ENCODE measurements at places on chromosomes 5 and 9. TPM values are rescaled to one million over a fixed set of nuclear protein-coding genes. Genes with fewer than 3 reads are reported as not detected.

GRCh38 chr5:142151436-142152383, 43.1 kb downstream of the NDFIP1 start:
- H3K4me1 ChIP-seq: no peaks in the 10 kb centered on the region
- no peak overlapping the region for H3K27ac ChIP-seq
- no peaks in the 10 kb centered on the region for H3K27me3 ChIP-seq
- H3K36me3 ChIP-seq: peaks cover 9% of the 10 kb centered on the region
- no peak overlapping the region for H3K4me3 ChIP-seq

GRCh38 chr5:132136906-132137305, 63.3 kb downstream of the CSF2 start:
- H3K27ac ChIP-seq: no peak overlapping the region
- no peaks in the 10 kb centered on the region for H3K4me1 ChIP-seq
- no peaks in the 10 kb centered on the region for H3K27me3 ChIP-seq
- DNase-seq: no peak
- H3K4me3 ChIP-seq: no peak overlapping the region

- H3K4me3 ChIP-seq: no peak overlapping the region
- no peaks in the 10 kb centered on the region for H3K4me1 ChIP-seq
- no peak for DNase-seq
- no peaks in the 10 kb centered on the region for H3K27me3 ChIP-seq
- H3K36me3 ChIP-seq: no peaks in the 10 kb centered on the region
- no peak overlapping the region for H3K27ac ChIP-seq
These were observed 11.6 kb upstream of the CETN3 start for GRCh38 chr5:90421136-90421535.

DNA sequence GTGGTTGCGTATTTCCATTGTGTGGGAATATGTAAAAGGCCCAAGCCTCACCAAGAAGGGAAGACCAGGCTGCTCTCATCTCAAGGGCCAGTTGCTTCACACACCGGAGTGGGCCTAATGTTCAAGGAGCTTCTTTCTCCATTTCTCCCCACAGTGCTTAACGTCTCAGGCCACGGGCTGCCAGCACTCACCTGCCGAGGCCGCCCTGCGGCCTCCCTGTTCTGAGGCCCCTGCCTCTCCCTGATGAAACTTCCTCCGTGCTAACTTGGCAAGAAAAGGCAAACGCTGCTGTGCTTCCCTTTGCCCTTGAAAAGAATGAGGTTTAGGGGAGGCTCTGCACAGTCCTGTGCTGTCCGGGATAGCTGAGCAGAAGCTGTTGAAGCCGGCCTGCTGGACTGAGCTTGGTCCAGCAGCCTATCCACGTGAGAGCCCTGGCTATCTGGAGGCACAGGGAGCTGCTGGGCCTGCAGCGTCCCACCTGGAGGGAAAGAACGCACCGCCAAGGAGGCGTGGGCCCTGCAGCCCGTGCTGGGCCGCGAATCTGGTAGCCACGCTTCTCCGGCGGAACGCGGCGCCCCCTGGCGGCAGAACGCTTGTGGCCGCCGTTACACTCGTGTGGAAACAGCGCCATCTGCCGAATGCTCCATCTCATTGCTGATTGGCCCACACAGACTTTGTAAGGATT, 73.5 kb upstream of the PRSS3 start:
- H3K27ac ChIP-seq: no peak overlapping the region
- peak; percentile 71 for DNase-seq
- H3K27me3 ChIP-seq: no peaks in the 10 kb centered on the region
- no peaks in the 10 kb centered on the region for H3K36me3 ChIP-seq
- no peak overlapping the region for H3K4me3 ChIP-seq

- peaks cover 2% of the 10 kb centered on the region for H3K27me3 ChIP-seq
- H3K4me1 ChIP-seq: no peaks in the 10 kb centered on the region
- H3K27ac ChIP-seq: no peak overlapping the region
- DNase-seq: no peak
These were observed 299.1 kb upstream of the PANK3 start for GRCh38 chr5:168878135-168878745.

DNA sequence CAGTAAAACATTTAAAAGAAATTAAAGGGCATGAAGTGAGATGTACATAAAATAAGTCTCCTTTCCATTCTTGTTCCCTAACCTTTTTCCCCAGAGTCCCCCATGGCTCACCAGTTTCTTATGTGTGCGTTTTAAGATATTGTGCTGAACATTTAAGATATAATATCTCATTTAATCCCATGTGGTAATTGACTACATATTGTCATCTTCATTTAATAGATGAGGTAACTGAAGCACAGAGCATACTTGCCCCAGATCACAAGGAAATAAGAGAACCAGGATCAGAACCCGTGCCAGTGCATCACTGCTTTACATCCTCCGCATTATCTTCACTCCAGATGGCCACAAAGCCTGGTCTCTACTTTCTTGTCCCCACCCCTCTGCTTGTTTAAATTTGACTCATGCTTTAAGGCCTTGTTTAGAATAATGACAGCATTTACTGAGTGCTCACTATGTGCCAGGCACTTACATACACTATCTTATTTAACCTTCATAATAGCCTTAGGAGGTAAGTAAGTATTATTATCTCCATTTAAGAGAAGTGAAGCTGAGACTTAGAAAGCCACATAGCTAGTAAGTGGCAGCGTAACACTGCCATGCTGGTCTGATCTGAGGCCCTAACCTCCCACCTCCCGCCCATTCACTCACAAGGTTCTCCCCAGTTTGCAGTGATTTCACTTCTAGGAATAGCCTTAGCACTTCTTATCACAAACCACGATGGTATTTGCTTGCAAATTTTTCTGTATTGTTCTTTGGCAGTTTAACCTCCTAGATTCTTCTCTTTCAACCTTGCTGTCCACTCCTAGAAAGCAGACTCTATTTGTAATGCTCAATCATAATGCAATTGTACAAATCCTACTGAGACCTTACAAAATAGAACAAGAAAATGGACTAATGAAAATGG, 78.4 kb upstream of the IL6ST start:
- H3K4me1 ChIP-seq: peaks cover 7% of the 10 kb centered on the region
- H3K36me3 ChIP-seq: no peaks in the 10 kb centered on the region
- no peak overlapping the region for H3K4me3 ChIP-seq
- peak overlapping the region; percentile 77 for H3K27ac ChIP-seq
- no peak for DNase-seq

GRCh38 chr5:139642891-139643871, 5.0 kb upstream of the CXXC5 start:
- peaks cover 10% of the 10 kb centered on the region for H3K27me3 ChIP-seq
- no peak overlapping the region for H3K27ac ChIP-seq
- DNase-seq: no peak
- no peaks in the 10 kb centered on the region for H3K36me3 ChIP-seq
- H3K4me3 ChIP-seq: no peak overlapping the region

- no peaks in the 10 kb centered on the region for H3K36me3 ChIP-seq
- no peaks in the 10 kb centered on the region for H3K27me3 ChIP-seq
- H3K4me3 ChIP-seq: no peak overlapping the region
These were observed 4.8 kb upstream of the HOMER1 start for GRCh38 chr5:79518718-79519117.

DNA sequence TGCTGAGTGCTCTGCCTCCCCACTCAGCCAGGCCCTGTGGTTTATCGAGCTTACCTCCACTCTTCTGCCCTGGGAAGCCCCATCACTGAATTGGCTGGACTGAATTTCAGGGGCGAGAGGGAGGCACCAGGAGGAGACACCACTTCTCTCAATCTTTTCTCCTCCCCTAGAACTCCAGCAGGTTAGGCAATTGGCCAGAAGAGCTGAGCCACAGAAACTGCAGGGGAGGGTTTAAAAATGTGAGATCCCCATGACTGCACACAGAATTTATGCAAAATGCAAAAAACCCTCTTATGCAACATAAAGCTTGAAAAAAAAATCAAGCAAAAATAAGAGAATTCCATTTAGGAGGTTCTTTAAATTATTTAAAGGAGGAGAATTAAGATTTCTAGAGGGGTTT, 29.9 kb downstream of the TUT7 start:
- H3K4me1 ChIP-seq: no peaks in the 10 kb centered on the region
- no peak overlapping the region for H3K27ac ChIP-seq
- H3K4me3 ChIP-seq: no peak overlapping the region
- H3K36me3 ChIP-seq: peaks cover 80% of the 10 kb centered on the region
- H3K27me3 ChIP-seq: no peaks in the 10 kb centered on the region
- no peak for DNase-seq

GRCh38 chr5:115820846-115821245, 4.4 kb upstream of the CDO1 start:
- no peak overlapping the region for H3K27ac ChIP-seq
- peaks cover 2% of the 10 kb centered on the region for H3K4me1 ChIP-seq
- H3K36me3 ChIP-seq: no peaks in the 10 kb centered on the region
- H3K4me3 ChIP-seq: no peak overlapping the region
- H3K27me3 ChIP-seq: peaks cover 5% of the 10 kb centered on the region
- no peak for DNase-seq

DNA sequence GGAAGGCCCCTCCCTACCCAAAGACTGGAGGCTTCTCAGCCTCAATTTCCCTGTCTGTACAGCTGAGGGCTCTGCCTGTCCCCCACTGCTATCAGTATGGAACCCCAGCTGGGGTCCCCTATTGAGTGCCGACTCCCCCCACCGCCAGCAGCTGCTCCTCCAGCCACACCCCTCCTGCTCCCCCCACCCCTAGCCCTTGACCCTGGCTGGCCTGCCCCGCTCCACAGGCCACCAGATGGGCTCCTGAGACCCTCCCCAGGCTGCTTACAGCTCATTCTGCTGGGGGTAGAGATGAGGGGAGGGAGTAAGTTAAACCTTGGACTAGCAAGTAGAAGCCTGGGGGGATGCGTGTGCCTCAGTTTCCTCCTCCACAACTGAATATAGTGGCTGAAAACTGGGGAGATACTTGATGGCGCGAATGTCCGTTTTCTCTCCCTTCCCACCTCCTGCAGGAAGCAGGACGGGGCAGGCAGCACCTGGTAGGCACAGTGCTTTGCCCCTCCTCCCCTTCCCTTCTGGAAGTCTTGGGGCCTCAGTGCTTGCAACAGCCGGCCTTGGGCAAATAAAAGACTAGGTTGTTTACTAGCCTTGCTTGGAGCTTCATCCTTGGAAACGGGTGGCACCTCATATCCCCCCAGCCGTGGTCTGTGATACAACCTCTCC, 19.1 kb downstream of the URM1 start:
- no peak for DNase-seq
- no peak overlapping the region for H3K4me3 ChIP-seq
- H3K27me3 ChIP-seq: no peaks in the 10 kb centered on the region
- peaks cover 15% of the 10 kb centered on the region for H3K36me3 ChIP-seq
- no peak overlapping the region for H3K27ac ChIP-seq

- H3K4me1 ChIP-seq: no peaks in the 10 kb centered on the region
- no peak overlapping the region for H3K4me3 ChIP-seq
- H3K36me3 ChIP-seq: no peaks in the 10 kb centered on the region
These were observed 98.4 kb downstream of the FGF1 start for GRCh38 chr5:142587354-142587965.

- no peak overlapping the region for H3K27ac ChIP-seq
- no peak overlapping the region for H3K4me3 ChIP-seq
- no peaks in the 10 kb centered on the region for H3K36me3 ChIP-seq
- DNase-seq: no peak
- no peaks in the 10 kb centered on the region for H3K27me3 ChIP-seq
These were observed 297.6 kb downstream of the CDH10 start for GRCh38 chr5:24347158-24347557.

GRCh38 chr9:77647267-77648233, 572 bp downstream of the GNA14 start:
- no peaks in the 10 kb centered on the region for H3K36me3 ChIP-seq
- no peaks in the 10 kb centered on the region for H3K27me3 ChIP-seq
- H3K27ac ChIP-seq: no peak overlapping the region
- H3K4me1 ChIP-seq: no peaks in the 10 kb centered on the region

GRCh38 chr5:72649449-72649848, 142.2 kb upstream of the ZNF366 start:
- no peak overlapping the region for H3K4me3 ChIP-seq
- no peaks in the 10 kb centered on the region for H3K27me3 ChIP-seq
- H3K36me3 ChIP-seq: no peaks in the 10 kb centered on the region
- no peaks in the 10 kb centered on the region for H3K4me1 ChIP-seq
- no peak overlapping the region for H3K27ac ChIP-seq

DNA sequence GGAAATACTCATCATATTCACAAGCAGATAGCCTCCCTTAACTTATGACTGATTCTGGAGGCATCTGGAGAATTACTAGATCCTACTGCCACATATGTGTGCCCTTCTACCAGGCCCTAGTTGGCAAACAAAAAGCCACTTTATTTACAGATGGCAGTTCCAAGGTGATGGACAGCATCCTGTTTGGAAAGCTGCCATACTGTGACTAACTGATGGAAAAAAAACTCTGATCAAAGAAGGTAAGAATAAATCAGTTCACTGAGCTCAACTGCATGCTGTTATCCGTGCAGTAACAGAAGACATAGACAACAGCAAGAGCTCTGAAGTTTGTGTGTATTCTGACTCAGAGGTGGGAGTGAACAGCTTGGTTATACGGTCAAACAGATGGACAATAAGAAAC, 279.8 kb upstream of the POU5F2 start:
- no peaks in the 10 kb centered on the region for H3K4me1 ChIP-seq
- no peak overlapping the region for H3K27ac ChIP-seq
- DNase-seq: no peak
- no peaks in the 10 kb centered on the region for H3K27me3 ChIP-seq
- H3K36me3 ChIP-seq: no peaks in the 10 kb centered on the region

DNA sequence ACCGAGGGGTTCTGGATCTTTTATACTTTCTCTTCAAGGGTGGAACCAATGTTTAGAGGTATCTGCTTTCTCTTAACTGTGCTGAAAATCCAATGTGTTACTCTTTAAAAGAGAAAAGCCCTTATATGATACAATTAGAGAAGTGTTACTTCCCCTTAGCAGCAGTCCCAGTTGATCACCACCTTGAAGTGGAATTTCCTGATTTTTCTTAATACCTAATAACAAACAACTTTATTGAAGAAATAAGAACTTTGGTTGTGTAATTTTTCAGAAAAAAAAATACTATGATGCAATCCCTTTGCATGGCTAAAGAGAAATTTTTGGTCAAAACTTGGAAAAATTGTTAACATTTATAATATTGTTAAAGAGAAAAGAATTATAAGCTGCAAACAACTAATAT, 24.7 kb downstream of the SLC1A3 start:
- no peaks in the 10 kb centered on the region for H3K36me3 ChIP-seq
- no peak for DNase-seq
- H3K27me3 ChIP-seq: peaks cover 4% of the 10 kb centered on the region
- no peak overlapping the region for H3K4me3 ChIP-seq

INSL4 gene
- total RNA-seq: not detected

GDNF gene
- total RNA-seq: not detected

PTPA gene
- 48.1 TPM for total RNA-seq

TEX48 gene
- total RNA-seq: 0.85 TPM

PCDHGA4 gene
- total RNA-seq: 0.19 TPM

SLC46A2 gene
- total RNA-seq: not detected

MED27 gene
- total RNA-seq: 26.9 TPM

PCDHGB6 gene
- total RNA-seq: 0.20 TPM

Data from naive thymus-derived CD4-positive, alpha-beta T cell (primary cell).